ENCODE measurements at places on chromosomes 4 and X.

- no peak for DNase-seq
Measured at GRCh38 chr4:93346840-93347239, 481.7 kb upstream of the ATOH1 start.

DNA sequence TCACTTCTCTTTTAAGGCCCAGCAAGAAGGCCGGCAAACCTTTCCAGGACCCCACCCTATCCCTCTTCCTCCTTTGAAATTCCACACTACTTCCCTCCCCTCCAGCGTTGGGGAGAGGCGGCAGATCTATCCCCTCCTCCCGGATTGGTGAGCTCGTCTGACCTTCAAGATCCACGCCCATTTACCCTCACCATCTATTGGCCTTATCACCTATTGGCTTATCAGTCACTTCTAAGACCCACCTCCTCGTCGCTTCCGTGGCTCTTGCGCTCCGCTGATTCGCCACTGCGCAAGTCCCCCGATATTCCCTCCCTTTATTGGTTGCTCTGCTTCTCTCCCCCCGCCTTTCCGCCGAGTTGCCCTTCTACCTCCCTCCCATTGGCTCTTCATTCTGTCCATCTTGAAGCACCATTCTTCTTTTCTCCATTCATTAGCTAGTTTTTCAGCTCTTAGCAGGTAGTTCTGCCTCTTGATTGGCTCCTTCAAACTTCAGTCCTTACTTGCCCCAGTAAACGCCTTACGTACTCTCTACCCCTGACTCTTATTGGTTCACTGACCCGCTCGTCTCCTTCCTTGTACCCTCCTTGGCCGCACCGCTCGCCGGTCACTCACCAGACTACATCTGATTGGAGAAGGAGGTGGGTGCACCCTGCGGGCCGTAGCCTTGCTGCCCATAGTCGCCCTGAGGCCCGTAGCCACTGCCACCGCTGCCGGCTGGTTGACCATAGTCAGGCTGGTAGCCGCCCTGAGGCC lies 4.8 kb upstream of the PRICKLE3 start:
- DNase-seq, result peak; percentile 58

DNA sequence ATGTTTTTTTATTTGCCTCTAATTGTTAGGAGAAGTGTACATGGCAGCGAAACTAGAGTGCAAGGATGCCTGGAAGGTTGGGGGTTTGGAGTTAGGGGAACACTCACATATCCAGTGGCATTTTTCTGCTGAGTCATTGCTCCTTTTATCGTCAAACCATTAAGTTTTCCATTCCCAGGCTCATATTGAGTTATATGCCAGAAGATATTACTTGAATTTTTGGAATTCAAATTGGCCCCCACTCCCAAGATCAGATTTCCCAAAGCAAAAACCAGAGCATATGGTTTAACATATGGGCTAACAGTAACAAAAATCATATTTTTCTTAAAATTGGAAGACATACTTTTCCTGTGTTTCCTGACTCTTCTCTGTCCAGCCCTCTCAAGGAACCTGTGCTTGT lies 152.7 kb downstream of the FSTL5 start:
- DNase-seq, result no peak

DNA sequence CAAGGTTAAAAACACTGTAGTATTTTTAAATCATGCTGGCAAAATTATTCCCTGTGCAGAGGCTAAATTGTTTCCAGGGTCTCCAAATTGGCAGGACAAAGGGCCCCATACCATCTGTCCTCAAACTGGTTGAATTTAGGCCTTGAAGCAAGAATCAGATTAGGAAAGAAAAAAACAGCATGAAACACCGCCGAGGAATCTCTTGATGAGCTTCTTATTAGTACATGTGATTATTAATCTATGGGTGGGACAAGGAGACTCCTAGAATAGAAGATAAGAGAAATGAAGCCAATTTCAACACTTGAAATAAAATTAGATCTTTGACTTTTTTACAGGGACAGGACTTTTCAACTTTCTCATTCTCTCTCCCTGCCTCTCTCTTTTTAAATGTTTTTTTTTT lies 7.1 kb upstream of the CLNK start:
- DNase-seq, result no peak

GRCh38 chr4:151558496-151559113 lies 149.6 kb downstream of the FHIP1A start:
- no peak for DNase-seq
